ENCODE measurements at places on chromosomes 5 and 9.

DNA sequence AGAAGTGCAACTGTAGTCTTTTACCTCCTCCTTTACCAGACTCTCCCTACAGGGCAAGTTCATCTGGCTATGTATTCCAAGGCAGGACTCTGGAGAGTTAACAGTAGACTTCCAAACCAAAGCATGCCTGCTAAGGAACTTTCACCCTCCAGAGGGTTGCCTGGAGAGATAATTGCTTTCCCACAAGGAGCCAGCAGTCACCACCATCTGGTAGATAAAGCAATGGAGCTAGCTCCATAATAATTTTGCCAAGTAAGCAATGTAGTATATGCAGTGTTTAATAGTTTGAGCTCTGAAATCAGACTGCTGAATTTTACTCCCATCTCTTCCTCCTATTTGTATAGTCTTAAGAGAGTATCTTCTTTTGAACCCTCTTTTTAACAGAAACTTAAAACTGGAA lies 566.8 kb upstream of the PTGER4 start:
- no peak for DNase-seq

DNA sequence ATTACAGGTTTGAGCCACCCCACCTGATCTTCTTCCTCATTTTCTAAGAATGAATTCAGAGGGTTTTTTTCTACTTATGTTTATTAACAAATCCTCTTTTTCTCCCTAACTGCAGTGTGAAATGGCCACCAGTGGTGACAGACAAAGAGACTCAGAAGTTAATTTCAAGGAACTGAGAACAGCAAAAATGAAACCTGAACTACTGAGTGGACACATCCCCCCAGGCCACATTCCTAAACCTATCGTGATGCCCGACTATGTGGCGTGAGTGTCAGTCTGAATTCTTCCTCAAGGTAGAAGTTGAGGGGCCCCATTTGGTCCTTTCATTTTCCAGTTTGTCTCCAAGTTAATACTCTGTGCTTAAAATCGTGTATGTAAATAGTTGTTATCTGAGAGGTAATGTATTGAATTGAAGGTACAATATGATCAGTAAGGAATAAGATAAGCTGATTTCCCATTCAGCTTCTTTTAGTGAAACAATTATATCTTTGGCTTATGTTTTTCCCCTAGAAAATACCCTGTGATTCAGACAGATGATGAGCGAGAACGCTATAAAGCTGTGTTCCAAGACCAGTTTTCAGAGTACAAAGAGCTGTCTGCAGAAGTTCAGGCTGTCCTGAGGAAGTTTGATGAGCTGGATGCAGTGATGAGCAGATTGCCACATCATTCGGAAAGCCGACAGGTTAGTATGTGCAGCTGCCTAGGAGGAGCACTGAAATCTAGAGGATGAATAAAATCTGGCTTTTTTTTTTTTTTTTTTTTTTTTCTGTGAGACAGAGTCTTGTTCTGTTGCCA lies 17.7 kb downstream of the MARVELD2 start:
- no peak for DNase-seq

DNA sequence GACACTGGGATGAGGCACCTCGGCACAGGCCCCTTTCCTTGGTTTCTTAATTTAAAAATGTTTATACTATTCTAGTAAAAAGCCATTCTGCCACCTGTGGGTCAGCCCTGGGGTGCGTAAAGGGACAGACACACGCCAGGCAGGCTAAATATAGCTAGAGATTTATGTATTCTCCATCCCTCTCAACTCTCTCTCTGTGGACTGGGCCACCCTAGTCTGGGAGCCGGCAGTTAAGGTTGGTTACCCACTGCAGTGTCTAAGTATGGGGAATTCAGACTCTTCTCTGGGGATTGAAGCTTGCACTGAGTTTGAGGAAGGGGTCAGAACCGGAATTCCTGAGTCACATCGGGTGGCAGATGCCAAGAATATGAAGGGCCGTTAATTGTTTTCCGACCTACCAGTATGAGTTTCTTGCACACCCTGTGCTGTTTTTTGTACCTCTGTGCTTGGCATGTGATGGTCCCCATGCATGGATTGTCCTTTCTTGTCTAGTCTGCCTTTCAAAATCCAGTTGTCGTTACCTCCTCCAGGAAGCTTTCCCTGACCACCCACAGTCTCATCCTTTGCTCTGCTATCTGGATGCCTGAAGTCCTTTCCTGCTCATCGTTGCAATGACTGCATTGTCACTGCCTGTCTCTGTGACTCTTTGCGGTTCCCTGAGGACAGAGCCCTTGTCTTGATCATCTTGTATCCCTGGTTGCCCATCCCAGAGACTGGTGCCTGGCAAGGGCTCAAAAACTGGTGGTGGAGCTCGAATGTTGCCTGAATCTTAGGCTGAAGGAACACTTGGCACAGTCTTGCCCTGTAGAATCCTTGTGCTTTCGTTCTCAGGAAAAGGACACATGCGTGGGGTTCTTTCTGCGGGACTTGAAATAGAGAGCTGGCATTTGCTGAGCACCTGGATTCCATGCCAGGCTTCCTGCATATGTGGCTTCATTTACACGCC lies 2.1 kb downstream of the NEURL1B start:
- no peak for DNase-seq

DNA sequence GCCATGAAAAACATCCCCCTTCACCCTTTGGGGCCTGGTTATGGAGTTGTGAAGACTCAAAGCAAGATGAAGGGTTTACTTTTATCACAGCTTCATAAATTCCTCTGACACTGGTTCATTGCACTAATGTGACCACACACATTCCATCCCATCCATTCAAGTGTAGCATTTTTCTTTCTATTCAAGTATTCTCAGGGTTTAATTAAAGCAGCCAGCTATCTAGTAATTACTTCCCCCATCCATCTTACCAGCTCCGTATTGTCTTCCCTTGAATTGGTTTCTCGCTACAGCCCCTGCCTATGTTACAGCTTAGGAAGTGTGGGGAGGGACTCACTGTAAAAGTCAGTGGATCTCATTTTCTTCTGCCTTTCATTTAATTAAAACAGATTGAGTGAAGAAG lies 387.0 kb upstream of the RFX3 start:
- no peak for DNase-seq

DNA sequence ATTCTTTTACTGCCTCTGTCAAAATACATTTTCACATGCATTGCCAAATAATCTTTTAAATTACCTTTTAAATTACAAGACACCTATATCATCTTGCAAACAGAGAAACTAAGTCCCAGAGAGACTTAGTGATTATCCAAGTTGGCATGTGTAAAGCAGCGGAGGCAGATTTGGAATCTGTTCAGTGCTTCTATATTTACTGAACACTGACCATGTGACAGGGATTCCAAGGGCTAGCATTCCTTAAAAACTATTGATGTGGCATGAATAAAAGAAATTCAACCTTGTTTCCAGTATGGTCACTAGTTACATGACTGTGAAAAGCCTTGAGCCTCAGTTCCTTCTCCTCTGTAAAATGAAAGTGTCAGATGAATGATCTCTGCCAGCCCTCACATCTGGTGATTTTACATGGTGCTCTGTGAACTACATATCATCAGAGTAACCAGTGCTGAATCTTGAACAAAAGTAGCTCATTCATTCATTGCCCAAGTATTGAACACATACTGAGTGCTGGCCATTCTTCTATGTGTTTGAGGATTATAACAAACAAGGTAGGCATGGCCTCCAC lies 71.9 kb upstream of the PPP1R2B start:
- DNase-seq = no peak

- no peak for DNase-seq
These were observed 124.8 kb downstream of the FRMD3 start for GRCh38 chr9:83413367-83413766.

- peak; percentile 9 for DNase-seq
These were observed 159.1 kb downstream of the CSNK1G3 start for GRCh38 chr5:123671042-123671441.

- no peak for DNase-seq
These were observed 149.7 kb upstream of the SV2C start for GRCh38 chr5:75933489-75933888.

- no peak for DNase-seq
These were observed 4.3 kb upstream of the IFNB1 start for GRCh38 chr9:21081999-21082398.

Measured in activated T-cell treated with anti-CD3 and anti-CD28 coated beads for 1 hour (primary cell).